COR-L47 (cell line): ENCODE measurements at places on chromosomes 4 and X.
A peak's percentile ranks its signal among the peaks of the same experiment; 100 is the strongest.

DNA sequence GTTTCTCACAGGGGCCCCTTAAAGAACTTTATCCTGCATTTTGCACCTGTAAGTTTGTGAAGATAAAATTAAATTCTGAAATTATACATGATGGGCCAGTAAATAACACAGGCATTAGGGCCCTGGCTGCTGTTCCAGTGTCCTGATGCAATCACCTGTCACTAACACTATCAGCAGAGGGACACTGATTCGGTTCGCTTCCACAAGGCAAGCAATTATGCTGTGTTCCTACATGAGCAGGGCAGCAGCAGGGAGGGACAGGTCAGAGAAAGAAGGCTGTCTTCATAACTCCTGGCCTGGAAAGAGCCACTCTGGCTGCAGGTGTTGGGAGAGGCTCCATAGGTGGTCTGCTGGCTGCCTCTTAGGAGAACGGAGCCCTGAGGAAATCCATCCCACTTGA lies 487.3 kb downstream of the MID1IP1 start:
- DNase-seq, result no peak

DNA sequence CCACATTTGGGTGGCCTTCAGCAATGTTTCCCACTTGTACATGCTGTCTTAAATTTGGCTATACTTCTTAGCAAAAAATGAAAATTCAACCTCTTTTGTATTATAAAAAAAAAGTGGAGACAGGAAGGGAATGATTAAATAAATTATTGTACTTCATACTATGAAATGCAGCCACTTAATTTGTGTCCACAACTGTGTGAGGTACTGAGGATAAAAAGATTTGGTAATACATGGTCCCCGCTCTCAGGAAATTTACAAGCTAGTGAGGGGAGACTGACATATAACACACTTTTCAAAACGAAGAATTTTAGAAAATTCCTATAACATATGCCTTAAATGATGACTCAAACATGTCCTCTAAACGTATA lies 105.0 kb downstream of the HNRNPD start:
- DNase-seq, result no peak

- no peak for DNase-seq
These were observed 2.6 kb downstream of the UBE2K start for GRCh38 chr4:39700554-39700953.

DNA sequence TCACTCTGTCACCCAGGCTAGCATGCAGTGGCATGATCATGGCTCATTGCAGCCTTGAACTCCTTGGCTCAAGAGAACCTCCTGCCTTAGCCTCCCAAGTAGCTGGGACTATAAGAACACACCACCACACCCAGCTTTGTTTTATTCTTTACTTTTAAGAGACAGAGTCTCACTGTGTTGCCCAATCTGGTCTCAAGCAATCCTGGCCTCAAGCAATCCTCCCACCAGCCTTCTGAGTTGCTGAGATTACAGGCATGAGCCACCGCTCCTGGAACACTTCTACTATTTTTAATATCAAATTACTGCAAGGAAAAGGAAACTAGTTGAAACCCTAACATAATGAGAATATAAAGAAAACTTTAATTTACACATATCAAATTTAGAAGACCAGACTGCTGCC lies 85.4 kb downstream of the FAM13A start:
- no peak for DNase-seq

GRCh38 chr4:7596918-7597606 lies 162.3 kb upstream of the PSAPL1 start:
- DNase-seq, result no peak

- no peak for DNase-seq
These were observed 531 bp downstream of the ZNF141 start for GRCh38 chr4:337932-338758.

GRCh38 chr4:170414961-170415360 lies 325.2 kb upstream of the AADAT start:
- no peak for DNase-seq

- peak; percentile 74 for DNase-seq
These were observed 21.8 kb downstream of the SPRY1 start for GRCh38 chr4:123418351-123418931.

DNA sequence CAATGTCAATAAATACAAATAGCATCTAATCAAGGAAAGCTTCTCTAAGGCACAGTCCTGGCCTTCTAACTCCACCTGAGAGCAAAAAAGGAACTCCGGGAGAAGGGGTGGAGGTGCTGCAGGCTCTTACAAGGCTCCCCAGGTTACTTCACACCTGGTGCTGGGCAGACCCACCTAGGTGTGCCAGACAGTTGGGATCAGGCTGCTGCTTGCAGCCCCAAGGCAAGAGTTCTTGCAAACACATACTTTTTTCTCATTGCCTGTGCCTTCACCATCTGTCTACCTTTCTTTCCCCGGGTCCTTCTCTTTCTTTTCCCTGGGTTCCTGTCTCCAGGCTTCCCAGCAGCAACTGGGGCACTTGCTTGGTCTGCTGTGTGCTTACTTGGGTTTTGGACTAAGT lies 81.4 kb upstream of the STIM2 start:
- no peak for DNase-seq

DNA sequence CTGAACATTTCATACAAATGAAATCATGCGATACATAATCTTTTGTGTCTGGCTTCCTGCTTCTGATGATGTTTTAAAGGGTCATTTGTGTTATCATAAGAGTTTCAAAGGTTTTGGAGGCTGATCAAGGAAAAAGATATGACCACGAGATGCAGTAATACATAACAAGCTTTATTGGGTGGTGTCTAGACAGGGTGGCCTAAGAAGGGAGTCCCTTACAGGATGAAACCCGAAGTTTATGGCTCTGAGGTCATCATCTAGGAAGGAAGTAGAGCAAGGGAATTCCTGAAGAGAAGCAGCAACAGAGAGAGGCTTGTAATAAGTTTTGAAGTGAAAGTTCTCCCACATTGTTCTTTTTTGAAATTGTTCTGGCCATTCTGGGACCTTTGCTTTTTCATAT lies 40.8 kb upstream of the SOD3 start:
- DNase-seq, result no peak

GRCh38 chrX:149540131-149540620 lies 636 bp upstream of the EOLA1 start:
- peak; percentile 86 for DNase-seq

DNA sequence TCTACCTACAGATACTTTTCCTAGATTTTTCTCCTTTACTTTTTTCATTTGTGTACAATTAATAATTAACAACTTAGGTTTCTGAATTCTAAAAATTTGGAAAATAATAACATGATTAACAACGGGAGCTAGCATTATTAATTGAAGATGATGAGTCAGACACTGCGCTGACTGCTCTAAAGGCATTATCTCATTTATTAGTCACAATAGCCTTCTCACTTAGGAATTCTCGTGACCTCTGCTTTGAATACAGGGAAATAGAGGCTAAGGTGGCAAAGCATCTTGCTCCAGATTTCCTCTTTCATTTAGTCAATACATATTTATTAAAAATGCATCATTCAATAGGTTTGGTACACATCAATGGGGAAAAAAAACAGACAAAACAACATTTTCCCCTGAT lies 441.3 kb downstream of the PCDH18 start:
- no peak for DNase-seq

- no peak for DNase-seq
These were observed 23.8 kb downstream of the MSL3 start for GRCh38 chrX:11781734-11782370.

- no peak for DNase-seq
These were observed 403.6 kb downstream of the PDGFC start for GRCh38 chr4:156568041-156568440.

- DNase-seq, result no peak
These were observed 155.0 kb upstream of the ANK2 start for GRCh38 chr4:112894480-112894879.

- DNase-seq, result no peak
These were observed 80.1 kb downstream of the ANAPC4 start for GRCh38 chr4:25457053-25457715.

GRCh38 chrX:16924631-16925480 lies 21.6 kb upstream of the REPS2 start:
- no peak for DNase-seq

DNA sequence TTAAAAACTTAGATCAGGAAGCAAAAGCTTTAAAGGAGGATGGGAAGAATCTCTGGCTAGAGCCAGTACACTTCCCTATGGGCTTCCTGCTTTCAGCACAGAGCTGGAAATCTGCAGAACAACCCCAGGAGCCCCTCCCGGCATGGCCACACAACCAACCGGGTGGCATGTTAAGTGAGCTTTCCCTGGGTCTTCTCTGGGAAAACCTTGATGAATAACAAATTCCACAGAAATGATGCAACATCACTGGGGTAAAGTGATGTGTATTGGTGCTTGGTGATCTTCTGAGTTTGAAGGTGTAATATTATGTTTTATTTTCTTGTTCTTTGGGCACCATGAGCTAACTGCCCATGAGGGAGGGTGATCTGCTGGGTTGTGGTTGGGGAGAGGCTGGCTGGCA lies 22.1 kb downstream of the NHS start:
- DNase-seq, result no peak

DNA sequence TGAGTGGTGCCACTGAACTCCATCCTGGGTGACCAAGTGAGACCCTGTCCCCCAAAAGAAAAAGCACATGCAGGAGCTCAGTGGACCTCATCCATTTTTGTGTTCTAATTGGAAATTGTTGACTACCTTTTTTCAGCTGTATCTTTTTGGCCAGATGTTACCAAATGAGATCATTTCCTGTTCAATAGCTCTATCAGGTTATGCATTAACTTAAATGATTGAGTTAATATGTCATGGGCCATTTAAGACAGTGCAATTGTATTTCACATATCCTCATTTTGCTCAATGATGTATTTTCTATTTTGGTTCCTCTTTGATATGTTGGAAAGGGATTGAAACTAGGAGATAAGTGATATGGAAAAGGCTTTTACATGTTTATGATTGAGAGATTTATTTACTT lies 26.2 kb upstream of the RHOH start:
- DNase-seq, result no peak

DNA sequence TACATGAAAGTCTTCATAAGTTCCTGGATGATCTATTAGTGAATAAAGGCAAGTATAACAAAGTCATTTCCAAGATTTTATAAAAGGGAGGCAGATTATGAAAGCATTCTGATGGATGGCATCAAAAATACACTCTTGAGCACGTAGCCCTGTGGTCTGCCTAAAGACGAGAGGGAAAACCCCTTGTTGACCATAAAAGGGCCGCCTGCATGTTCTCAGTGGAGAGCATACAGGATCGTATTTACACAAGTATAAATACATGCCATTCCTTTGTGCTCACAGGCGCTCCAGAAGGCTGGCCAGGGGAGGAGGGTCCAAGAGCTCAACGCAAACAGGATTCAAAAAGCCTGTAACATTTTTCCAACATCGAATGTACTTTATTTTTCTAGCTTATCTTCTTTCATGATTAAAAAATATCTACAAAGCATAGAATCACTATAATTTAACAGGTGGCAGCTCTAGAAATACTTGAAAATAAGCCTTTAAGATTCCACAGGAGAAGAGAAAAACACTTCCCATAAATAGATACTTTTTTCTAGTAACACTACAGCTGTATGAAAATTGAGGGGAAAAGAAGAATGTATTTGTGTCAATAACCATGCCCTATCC lies 29.6 kb downstream of the PDGFC start:
- DNase-seq, result peak; percentile 75

DNA sequence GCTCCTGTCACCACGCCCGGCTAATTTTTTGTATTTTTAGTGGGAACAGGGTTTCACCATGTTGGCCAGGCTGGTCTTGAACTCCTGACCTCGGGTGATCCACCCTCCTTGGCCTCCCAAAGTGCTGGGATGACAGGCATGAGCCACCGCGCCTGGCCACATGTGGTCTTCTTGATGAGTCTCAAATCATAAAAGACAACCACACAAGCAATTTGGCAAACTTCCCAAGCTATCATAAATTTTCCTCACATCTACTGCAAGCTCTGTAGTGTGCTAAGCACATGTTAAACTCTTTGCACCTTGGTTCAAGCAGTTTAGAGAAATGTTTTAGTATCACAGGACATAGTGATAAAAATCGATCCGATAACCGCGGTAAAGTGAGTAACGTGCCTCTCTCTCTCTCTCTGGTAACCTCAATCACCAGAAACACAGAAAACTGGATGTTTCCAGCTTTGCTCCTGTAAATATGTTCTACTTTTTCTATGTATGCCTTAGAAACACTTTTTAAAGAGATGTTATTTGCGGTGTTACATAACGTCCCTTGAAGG lies 256.8 kb downstream of the DHRSX start:
- no peak for DNase-seq

DNA sequence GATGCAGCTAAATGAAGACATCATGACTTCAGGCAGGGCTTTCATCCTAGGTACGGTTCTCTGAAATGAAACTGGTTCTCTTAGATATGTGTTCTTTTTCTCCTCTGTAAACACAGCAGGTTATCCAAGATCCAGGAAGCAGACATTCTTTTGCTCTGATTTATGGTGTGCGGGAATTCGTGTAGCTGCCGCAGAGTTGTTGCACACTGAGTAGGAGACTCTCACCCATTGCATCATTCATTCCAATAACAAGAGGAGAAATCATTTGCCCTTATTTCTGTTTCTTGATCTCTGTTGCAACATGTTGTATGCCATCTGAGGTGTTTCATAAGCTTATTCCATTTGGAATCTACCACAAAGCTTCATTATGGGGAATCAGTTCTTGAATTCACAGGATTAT lies 133.6 kb upstream of the VCX2 start:
- no peak for DNase-seq

DNA sequence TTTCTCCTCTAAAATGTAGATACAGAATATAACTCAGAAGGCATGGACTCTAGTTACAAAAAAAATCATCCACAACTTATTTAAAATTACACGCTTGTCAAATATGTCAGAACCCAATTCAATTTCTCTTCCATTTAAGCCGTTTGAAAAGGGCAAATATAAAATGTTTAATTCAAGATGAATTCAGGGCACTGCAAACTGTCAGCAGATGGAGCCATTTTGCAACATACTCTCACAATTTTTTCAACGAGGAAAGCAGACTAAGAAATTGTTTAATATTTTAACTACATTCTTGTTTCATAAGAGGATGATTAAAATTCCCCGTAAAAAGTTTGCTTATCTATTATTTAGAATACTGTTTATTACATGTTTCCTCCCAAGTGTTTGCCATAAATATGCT lies 321.3 kb upstream of the CPXCR1 start:
- no peak for DNase-seq

DNA sequence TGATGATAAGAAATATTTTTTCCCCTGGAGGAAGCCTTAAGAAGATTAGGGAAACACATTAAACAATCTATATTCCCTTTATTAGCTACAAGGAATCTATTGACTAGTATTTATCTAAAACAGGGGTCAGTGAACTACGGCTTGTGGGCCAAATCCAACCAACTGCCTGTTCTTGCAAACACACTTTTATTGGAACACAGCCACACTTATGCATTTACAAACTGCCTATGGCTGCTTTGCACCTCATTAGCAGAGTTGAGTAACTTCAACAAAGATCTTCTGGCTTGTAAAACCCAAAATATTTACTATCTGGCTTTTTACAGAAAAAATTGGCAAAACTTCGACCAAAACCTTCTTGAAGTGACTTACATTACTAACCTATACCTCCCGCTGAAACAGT lies 733.9 kb upstream of the FTHL17 start:
- DNase-seq, result no peak
